Astrocyte of the hippocampus (primary cell): ENCODE measurements at places on chromosomes 1 and 21.

DNA sequence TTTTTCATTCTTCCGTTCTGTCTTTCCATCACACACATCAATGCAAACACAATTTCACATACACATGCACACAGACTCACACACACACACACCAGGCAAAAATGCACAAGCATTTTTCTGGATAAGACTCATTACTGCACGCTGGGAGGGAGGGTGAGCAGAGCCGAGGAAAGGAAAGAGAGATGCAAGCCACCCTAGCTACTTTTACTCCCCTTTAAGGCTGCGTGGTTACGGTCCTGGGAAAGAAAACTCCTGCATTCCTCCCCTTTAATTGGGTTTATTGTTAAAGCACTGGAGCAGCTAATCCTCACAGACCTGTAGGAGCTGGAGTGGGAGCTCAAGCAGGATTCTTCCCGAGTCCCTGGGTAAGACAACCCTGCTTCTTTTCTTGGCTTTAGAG, at the start of gene CAMK1G:
Gene CAMK1G, plus strand, starts transcription at position 307 of the 400 bp plus-strand sequence. CDS start 11,270 bp downstream, outside the sequence.
- peak; percentile 73 for DNase-seq

DNA sequence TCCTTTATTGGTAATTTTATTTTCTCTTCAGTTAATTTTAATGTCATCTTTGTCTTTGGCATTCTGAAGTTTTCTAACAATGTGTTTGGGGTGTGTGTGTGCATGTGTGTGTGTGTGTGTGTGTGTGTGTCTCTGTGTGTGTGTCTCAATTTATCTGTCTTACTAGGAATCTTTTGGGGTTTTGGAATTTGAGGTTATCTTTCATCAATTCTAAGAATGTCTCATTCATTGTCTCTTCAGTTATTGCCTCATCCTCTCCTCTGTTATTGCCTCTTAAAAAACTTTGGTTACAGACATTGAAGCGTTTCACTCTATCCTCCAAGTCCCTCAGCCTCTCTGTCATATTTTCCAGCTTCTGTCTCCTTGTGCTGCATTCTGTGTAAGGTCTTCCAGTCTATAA, 18.1 kb upstream of the SAMD13 start:
- DNase-seq, result no peak

GRCh38 chr1:25774921-25775771, 24.8 kb upstream of the SELENON start:
- no peak for DNase-seq

DNA sequence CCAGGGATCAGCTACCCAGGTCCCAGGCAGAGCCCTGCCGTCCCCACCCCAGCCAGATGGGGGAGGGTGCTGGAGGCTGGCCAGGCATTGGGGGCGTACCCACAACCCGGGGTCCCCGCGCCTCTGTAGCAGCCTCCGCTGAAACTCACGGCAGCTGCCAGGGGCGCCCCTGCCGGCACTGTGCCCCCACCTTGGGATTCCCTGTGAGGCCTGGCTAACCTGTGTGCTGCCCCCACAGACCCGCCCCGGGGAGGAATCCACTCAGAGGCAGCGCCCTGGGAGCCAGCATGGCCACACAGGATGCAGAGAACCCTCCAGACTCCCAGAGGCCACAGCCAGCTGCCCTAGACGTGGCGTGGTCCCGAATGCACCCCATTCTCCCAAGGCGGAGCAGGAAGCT, 3.8 kb downstream of the DVL1 start:
- no peak for DNase-seq

DNA sequence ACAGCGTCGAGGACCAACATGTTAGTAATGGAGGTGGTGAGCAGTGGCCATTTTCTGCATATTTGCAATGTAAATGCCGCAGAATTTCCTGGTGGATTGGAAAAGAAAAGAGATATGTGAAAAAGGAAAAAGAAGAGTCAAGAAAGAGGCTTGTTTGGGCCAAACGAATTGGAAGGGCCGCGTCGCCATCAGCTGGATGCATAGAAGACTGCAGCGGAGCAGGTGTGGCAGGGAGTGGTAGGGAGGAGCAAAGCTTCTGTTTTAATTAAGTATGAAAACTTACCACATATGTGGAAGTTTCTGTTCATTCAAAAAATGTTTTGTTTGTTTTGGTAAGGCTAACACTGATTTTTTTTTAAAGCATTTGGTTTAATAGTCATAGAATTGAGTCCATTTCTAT, 690.7 kb downstream of the NCAM2 start:
- peak; percentile 70 for DNase-seq
